ENCODE measurements at places on chromosomes 1 and 21. TPM values are rescaled to one million over a fixed set of nuclear protein-coding genes. Genes with fewer than 3 reads are reported as not detected.
A peak's percentile ranks its signal among the peaks of the same experiment; 100 is the strongest.

Gene HPDL
- 0.53 TPM for total RNA-seq

Gene LAMC1
- 190 TPM for total RNA-seq

Gene FCRL6
- total RNA-seq = 0.13 TPM

Gene SH2D2A
- 1.2 TPM for total RNA-seq

Gene CNTN2
- total RNA-seq = under 0.01 TPM

Gene CFHR1
- not detected for total RNA-seq

Gene LDLRAD2
- total RNA-seq = not detected

Gene MARK1
- 10.4 TPM for total RNA-seq

- DNase-seq = no peak
Measured at GRCh38 chr1:225477296-225477911, 49.6 kb upstream of the LBR start.

DNA sequence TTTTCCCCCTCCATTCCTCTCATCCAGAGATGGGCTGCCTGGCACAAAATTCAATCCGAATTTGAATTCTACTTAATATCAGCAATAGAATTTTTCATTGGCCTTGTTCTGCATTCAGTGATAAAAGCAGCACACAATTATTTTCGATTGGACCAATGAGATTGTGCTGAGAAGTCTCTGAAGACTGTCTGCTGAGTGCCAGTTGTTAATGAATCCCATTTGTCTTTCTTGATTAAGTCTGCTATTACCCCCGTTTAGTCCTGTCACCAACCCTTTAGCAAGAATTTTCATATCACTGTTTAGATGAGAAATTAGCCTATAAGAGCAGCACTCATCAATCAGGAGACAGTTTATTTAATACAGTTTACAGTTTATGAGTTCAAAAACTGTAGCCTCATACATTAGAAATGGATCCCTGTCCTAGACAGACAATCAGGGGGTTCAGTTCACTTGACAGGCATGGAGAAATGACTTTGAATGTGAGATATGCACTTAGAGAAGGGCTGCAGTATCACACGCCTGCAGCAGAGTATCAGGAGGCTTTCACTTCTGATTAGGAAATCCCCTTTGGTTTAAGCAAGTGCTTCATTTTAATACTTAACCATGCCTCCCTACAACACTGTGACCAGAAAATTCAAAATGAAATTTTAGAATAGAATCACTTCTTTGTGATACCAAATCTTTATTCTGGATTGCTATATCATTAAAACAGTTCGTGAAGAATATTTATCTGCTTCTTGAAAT, 304.7 kb upstream of the PTBP2 start:
- no peak for DNase-seq

GRCh38 chr1:32276032-32276782, 15.7 kb upstream of the HDAC1 start:
- DNase-seq = no peak

- peak; percentile 50 for DNase-seq
Measured at GRCh38 chr1:173477286-173478093, at the start of gene PRDX6. Gene PRDX6, plus strand, starts transcription at chr1:173477335. Its CDS starts 63 bp downstream, at chr1:173477398.

- no peak for DNase-seq
Measured at GRCh38 chr1:17434016-17434415, 5.5 kb downstream of the RCC2 start.

DNA sequence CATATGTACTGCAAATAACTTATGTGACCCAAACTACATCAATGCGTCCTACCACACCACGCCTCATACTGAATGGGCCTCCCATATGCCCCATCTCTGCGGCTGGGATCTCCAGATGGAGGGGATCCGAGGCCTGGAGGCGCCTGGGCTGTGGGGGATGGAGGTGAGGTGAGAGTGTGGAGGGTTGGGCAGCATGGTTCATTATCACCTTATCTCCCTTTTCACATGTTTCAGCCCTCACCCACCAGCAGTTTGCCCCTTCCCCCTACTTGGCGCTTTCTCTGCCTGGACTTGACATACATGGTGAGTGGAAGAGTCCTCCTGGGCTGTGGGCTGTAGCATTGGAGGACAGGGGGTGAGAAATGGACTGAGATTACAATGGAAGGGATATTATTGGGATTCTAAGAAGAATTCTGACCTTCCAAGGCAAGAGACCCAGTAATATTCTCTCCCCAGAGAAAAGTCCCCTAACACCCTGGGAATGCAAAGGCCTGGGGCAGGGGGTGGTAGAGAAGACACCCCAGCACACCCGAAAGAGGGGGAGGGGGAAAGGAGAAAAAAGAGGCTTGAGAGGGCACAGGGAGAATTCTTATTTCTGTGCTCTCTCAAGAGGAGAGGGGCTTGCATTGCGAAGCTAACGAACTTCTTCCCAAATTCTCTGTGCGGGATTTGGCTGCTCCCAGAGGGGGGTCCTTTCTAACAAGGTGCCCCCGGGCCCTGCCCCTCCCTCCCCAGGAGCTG, 61.4 kb downstream of the MEF2D start:
- no peak for DNase-seq

DNA sequence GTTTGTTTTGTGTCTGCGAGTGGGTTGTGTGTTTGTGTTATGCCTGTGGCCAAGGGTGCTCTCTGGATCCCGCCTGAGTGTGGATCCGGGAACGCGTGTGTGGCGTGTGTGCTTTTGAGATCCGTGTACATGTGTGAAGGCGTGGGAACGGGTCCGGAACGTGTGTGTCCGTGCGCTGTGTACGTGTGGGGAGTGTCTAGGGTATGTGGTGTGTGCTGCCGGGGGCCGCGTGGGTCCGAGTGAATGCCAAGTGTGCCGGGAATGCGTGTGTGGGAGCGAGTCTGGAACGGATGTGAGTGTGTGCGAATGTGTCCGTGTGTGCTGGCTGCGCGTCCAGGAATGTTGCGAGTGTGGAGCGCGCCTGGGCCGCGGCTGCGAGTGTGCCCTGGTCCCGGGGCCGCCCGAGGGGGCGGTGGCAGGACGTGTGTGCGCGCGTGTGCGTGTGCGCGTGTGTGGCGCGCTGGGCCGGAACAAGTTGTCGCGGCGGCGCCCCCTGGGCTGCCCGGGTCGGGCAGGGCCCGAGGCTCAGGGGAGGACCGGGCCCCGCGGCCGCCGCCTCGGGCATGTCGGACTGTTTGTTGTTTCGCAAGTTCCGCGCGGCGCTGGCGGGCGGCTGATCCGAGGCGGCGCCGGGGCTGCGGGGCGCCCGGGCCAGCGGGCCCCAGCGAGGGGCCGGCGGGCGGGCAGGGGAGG, 953 bp downstream of the PTPRU start:
- no peak for DNase-seq

DNA sequence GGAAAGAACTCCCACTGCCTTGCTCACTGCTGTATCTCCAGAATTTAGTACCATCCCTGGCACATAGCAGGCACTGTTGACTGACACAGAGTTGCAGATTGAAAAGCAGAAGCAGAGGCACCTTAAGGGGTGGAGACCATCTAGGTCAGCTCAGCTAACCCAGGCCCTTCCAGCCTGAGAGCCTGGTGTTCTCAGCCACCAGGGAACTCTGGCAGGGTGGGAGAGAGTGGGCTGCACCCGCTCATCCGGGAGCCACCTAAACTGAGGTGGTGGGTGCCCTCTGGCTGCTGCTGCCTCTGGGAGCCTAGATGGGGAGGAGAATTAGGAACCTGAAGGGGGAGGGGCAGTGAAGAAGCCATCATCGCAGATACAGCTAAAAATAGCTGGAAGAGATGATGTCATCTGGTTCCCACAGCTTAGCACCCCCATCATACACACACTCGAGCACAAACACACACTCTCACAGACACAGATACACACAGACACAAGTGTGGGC, 1.5 kb upstream of the TSPAN1 start:
- DNase-seq = no peak

GRCh38 chr21:29875036-29875716, 64.6 kb downstream of the GRIK1 start:
- DNase-seq = no peak

GRCh38 chr1:51664421-51665240, 47.7 kb downstream of the OSBPL9 start:
- no peak for DNase-seq

DNA sequence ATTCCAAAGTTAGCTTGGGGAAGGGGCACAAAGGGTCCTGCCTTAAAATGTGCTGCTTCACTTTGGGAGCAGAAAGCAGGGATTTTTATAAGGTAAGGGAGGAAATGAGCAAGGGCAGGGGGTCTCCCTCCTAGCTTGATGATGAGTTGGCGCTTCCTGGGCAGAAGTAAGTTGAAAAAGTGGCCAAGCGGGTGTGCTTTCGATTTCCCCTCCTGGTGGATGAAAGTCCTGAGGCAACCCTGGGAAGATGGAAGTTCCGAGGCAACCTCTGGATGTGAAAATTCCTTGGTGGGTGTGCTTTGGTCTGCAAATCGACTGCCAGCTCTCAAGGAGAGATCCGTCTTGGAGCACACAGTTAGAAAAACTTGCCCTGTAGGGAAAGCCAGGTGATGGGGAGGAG, 41.7 kb upstream of the CD2 start:
- no peak for DNase-seq

DNA sequence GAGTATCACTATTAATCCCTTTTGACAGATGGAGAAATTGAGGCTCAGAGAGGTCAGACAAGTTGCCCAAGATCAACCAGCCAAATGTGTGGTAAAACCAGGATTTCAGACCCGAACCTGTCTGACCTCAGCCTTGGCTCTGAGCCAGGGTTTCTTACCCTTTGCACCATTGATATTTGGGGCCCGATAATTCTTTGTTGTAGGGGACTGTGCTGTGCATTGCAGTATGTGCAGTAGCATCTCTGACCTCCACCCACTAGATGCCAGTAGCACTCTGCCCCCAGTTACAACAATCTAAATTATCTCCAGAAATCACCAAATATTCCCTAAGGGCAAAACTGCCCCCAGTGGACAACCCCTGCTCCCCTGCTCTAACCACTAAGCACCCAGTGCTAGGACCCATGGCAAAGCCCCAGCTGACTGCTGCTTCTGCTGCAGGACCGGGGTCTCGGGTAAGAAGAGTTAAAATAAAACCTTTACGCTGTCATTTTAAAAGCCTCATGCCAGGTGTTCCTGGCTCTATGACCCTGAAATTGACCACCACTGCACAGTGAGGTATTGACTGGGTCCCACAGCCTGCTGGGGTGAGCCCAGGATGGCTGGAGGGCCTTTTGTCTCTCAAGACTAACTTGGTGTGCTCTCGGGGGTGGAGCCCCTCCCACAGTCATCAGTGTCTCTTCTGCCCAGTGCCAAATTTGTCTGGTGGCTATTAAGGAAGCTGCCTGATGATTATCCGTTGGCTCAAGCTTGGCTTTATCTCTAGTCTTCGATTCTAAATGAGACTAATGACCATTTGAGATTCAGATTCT, 5.6 kb upstream of the MAN1C1 start:
- no peak for DNase-seq

GRCh38 chr21:37374027-37374426, 7.5 kb downstream of the DYRK1A start:
- peak; percentile 86 for DNase-seq

- DNase-seq = no peak
Measured at GRCh38 chr1:230191079-230191804, 124.2 kb downstream of the GALNT2 start.

GRCh38 chr1:78658901-78659300, 9.3 kb downstream of the IFI44 start:
- DNase-seq = no peak

DNA sequence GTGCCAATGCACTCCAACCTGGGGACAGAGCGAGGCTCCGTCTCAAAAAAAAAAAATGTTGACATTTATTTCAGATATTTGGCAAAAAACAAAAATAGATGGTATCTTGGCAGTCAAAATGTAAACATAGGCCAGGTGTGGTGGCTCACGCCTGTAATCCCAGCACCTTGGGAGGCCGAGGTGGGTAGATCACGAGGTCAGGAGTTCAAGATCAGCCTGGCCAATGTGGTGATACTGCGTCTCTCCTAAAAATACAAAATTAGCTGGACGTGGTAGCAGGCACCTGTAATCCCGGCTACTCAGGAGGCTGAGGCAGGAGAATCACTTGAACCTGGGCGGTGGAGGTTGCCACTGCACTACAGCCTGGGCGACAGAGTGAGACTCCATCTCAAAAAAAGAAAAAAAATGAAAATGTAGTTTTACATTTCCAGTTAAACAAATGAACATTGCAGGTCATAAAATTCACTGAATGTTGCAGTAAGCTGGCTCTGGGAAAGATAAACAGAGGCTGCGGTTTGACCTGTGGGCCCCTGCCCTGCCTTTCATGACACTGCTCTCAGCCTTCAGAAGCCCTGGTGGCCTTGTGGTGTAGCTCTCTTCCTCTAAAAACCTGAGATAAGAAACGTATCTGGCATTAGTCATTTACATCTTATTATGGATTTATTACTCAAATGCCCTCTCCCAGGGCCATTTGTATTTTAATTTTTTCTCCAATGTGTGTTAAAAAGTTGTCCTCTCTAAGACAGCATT, 12.2 kb upstream of the SLC44A3 start:
- DNase-seq = no peak

DNA sequence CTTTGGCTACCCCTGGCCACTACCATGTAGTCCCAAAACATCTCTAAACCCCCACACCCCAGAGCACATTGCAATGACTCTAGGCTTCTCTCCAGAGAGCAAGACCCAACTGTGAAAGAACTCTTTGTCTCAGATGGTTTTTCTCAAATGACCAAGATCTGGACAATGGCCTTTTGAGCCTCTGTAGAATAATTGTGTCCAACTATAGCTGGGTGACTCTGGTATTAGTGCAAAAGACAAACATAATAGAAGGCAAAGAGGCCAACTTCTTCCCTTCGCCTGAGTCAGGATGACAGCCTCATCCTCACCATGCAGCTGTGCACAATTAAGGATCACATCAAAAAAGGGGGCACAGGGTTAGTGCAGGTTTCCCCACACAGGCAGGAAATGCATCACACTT, 139.6 kb downstream of the BRINP2 start:
- no peak for DNase-seq

GRCh38 chr21:25079053-25079452, 528.2 kb downstream of the MRPL39 start:
- DNase-seq = no peak

GRCh38 chr1:24903011-24903461, 27.0 kb downstream of the RUNX3 start:
- no peak for DNase-seq

GRCh38 chr1:87279536-87279875, 49.2 kb upstream of the LMO4 start:
- DNase-seq = no peak

- DNase-seq = peak; percentile 77
Measured at GRCh38 chr1:23544444-23545389, 13.7 kb upstream of the E2F2 start.

Data from bronchial epithelial cell (primary cell).